ENCODE measurements at places on chromosomes 1 and 21.

GRCh38 chr1:94559921-94560320 is 18.4 kb upstream of the F3 start:
- no peak for DNase-seq

- no peak for DNase-seq
Observed at GRCh38 chr1:56411021-56411420, 168.3 kb downstream of the PLPP3 start.

DNA sequence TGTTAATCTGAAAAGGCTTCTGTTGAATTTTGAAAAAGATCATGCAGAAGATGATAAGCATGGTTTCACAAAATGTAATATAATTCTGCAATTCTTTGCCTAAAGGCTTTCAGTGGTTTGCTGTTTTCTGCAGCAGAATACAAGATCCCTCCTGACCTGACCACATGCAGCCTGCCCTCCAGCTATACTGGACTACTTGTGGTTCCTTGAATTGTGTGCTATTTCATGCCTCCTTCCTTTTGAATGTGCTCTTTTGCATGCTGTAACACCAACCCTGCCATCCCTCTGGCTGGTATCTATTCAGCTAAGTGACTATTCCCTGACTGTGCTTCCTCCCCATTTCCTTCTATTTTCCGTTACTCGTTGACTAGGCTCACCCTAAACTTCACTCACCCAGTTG is 55.5 kb downstream of the CACNA1E start:
- DNase-seq: no peak

DNA sequence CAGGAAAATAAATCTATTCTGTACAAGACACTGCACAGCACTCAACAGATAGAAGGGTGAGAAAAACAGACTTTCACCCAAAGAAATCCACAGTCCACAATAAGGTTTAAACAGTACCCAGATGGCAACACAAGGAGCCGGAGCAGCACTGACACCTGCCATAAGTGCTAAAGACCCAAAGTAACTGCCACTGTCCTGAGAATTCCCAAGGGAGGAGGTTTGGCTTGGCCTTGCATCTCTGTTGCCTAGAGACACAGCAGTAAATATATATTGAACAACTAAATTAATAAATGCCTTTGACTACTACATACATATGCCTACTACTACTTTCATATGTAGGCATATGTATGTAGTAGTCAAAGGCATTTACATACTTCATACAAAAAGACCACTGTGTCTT is 68.0 kb downstream of the VAV3 start:
- no peak for DNase-seq

- DNase-seq: no peak
Observed at GRCh38 chr1:216984536-216984935, 261.3 kb upstream of the ESRRG start.

DNA sequence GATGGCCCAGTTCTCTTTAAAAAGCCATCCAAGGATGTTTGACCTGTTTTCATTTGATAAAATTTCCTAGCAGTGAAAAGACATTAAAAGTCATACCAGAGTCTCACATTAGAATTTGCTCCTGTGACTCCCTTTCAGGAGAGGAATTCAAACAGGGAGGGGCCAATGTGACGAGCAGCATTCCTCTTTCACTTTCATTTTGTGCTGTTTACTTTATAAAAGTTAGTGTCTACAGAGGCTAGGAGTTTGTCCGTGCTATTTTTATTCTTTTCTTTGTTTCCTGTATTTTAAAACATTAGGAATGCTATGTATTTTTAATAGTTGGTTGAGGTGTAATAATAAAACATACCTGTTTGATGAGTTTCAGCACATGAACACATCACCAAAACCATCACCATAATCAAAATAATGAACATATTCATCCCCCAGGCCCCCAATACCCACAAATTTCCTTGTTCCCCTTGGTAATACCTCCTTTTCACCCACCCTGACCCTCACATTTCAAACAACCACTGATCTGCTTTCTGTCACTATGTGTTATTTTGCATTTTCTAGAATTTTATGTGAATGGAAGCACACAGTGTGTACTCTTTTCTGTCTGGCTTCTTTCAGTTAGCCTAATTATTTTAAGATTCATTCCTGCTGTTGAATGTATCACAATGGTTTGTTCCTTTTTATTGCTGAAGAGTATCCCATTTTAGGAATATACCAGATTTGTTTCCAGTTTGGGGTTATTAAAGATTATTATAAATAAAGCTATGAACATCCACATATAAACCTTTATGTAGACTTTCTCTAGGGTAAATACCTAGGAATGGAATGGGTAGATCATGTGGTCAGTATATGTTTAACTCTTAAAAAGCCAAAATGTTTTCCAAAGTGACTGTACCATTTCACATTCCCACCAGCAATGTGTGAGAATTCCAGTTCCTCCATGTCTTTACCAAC is 129.5 kb downstream of the TENT5C start:
- peak; percentile 60 for DNase-seq

DNA sequence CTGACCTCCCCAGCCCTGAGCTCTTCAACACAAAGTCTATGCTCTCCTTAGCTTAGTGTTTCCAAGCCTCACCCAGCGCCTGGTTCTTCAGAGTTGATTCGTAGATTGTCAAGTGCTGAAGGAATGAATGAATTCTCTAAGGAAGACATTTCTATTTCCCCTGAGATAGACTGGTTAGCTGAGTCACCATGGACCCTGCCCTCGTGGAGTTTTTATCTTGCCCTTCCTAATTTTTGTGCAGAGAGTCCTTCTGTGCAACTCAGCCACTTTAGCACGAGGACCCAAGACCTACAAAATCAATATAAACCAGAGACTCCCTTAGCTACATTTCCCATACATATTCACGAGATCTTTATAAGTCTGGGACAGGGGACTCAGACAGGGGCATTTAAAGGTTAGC is 2.6 kb upstream of the CD244 start:
- DNase-seq: no peak

DNA sequence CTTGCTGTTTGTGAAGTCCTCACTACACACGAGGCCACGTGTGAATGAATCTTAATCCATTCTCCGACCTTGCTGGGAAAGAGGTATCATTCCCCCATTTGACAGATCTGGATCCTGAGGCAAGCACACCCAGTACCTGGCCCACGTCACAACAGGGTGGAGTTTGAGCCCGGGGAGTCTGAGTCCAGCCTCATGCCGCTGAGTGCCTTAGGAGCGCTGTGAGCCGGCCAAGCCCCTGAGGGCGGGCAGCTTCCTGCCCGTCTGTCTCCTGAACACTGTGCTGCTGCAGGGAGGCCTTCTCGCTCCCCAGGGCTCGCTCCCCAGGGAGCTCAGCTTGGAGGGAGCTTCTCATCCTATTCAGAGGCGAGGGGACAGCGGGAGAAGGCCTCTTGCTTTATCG is 29.7 kb downstream of the SLC45A1 start:
- DNase-seq: no peak

DNA sequence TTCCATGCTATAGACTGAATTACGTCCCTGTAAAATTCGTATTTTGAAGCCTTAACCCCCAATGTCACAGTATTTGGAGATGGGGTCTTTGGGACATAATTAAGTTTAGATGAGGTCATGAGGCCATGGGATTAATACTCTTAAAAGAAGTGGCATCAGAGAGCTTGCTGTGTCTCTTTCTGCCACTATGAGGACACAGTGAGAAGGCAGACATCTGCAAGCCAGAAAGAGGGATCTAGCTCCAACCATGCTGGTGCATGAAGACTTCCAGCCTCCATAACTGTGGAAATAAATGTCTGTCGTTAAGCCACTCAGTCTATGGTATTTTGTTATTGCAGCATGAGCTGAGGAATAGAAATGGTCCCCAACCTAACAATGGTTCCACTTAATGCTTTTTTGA is 99.0 kb downstream of the LTN1 start:
- DNase-seq: no peak

- DNase-seq: no peak
Observed at GRCh38 chr1:162905174-162906158, 44.5 kb upstream of the CCDC190 start.

DNA sequence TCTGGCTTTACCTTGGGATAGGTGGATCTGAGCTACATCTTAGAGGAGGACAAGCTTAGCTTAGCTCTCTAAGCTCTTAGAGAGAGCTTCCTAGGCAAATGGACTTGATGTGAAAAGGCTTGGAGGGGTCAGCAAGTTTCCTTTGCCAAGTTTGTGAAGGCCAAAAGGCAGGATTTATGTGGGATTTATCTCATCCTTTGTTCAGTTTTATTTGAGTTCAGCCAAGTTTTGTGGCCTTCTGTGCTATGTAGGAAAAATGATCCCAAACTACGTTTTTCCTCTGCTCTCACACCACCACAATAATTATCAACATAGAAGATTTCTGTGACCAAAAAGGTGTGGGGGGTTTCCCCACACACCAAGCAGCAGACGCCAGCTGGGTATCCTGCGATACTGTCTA is 26.0 kb upstream of the RNF11 start:
- no peak for DNase-seq

DNA sequence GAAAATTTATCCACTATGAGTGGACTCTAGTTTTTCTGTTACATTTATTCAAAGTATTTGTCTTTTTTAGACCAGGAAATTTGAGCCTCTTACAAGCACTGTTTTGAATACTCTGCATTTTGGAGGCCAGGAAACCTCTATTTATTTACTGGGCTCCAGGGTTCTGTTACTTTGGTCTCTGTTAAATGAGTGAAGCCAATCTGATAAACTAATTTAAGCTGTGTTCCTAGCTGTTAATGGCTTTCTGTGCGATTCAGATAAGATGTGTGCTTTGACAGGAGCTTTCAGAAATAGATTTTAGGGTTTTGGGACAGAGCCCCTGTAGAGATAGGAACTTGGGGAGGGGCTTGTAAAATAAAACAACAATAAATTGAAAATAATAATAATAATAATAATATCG is 23.9 kb downstream of the ACKR1 start:
- DNase-seq: no peak

DNA sequence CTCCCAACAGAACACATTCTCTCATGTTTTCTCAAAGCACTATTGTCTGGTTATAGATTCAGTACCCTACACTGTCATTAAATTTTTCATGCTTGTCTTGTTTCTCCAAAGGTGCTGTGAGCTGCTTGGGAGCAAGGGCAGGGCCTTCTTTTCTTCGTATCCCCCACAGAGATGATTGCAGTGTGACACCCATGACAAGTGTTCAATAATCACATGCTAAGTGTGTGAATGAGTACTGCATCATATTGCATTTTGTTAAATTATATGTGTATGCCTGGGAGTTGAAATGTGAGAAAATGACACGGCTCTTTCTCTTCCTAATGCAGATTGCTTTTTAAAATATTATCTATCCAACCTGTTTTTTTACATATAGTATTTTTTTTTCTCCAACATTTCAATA is 57.3 kb upstream of the MAGI3 start:
- DNase-seq: no peak

DNA sequence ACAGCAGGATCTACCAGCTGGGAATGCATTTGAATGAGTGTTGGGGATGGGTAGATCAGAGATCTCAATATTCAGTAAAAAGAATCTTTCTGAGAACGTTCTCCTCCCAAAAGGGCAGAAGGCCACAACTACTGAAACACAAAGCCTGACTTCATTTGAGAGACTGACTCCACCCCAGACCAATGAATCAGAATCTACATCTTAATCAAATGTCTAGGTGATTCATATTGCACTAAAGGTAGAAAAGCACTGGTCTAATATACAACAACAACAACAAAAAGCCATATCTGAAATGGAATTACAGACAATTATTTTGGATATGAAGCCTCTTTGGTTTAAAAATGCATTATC is 123.9 kb downstream of the SMYD3 start:
- DNase-seq: no peak

DNA sequence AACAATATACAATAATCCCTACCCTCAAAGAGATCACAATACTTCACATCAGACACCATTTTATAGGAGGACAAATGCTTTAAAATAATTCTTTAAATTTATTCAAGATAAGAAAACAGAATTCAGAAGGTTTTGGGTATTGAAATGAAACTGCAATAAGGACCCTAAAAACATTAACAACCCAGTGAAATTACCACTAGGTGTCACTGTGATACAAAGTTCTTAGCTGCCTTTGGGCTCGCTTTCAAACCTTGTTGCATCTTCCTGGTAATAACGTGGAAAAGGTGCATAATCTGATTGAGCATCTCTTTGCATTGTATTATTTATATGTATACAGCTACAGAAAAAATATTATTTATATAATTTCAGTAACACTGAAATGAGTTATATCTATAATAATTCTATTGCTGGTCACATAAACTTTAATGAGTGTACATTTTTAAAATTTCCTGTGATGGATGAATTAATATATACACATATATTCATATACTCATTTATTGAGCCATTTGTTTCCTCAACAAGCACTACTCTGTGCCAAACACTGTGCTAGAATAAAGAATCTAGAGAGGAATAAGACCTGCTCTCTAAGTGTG is 185.2 kb downstream of the FAF1 start:
- peak; percentile 52 for DNase-seq

DNA sequence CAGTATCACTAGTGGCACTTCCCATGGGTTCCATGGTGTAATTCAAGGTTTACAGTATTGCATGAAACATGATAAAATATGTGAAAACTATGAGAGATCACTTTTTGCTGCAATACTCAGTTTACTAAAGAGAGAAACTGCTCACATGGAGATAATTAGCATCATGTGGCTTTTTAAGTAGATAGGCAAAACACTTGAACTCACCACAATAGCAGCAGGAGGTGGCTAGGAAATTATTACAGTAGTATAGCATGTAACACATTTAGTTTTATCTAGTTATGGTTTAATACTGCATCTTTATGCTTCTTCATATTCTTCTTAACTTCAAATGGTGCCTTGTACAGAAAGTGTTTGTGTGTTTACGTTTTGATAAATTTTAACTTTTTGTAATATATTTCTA is 698.5 kb upstream of the BRINP3 start:
- no peak for DNase-seq

DNA sequence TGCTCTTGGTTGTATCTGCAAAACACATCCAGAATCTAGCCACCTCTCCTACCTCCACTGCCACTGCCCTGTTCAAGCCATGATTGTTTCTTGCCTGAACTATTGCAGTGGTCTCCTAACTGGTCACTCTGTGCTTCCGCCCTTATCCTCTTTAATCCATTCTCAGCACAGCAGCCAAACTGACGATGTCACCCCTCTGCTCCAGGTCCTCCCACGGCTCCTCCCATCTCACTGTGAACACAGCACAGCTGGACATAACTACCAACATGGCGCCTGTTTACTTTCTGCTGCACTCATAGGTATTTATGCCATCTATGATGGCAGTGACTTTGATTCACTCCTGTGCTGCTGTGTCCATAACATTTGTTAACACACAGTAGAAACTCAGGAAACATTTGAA is 406.7 kb downstream of the DISC1 start:
- no peak for DNase-seq

DNA sequence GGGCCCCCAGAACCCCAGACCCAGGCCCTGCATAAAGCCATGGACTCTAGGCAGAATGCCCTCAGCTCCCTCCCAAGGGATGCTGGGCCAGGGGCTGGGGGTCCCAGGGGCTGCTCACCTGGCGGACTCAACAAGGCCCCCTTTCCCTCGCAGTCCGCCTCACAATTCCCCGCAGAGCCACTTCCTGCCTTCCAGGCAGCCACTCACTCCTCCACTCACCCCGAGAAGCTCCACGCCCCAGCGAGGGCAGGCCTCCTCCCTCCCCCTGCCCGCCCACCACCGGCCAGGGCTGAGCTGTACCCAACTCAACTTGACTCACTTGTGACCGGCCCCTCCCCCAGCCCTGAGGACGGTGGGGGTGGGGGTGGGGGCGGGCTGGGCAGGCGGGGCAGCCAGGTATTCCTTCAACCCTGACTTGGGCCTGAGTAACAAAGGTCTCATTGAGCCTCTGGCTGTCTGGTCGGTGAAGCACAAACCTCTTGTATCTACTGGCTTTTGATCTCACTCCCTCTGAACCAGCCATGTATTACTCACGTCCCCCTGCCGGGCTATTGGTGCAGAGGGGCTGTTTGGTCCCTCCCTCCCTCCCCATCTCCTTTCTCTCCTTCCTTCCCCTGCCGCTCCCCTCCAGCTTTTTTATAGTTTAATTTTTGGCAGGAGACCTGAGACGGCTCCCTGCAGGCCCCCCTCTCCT is 5.9 kb downstream of the BLACAT1 start:
- DNase-seq: no peak

Measured in CD4-positive, alpha-beta T cell treated with Interleukin-21 for 1 hour (primary cell).